Hematopoietic multipotent progenitor cell (in vitro differentiated cells): ENCODE measurements at places on chromosomes 12 and 14. TPM values are rescaled to one million over a fixed set of nuclear protein-coding genes. Genes with fewer than 3 reads are reported as not detected.

SERPINA9 gene
- total RNA-seq = not detected

INSM2 gene
- total RNA-seq = not detected

GPR84 gene
- 0.81 TPM for total RNA-seq

DNA sequence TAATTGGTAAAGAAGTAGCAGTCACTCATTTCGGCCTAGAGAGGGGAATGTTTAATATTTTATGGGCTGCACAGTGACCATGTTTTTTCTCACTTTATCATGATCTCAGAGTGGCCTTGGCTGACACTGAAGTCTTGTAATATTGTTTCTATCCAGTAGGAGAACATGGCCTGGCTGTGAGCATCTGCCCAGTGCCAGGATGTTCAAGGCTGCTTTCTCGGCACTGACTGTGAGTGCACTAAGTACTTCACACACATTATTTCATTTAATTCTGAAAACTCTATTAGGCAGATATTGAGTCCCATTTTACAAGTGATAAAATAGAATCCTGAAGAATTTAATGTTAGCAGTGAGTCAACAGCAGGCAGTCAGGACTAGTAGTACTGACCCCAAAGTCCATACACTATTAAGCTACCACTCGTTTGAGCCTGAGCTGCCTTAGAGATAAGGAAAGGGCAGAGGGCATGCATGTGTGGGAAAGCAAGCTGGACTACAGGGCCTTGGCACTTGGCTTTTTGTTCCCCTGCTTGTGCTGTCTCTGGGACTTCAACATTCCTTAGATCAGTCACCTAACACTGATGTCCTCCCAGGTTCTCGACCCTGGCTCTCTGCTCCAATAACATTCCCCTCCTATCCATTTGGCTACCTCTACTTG, 42.2 kb upstream of the APPL2 start:
- DNase-seq = peak; percentile 9

DNA sequence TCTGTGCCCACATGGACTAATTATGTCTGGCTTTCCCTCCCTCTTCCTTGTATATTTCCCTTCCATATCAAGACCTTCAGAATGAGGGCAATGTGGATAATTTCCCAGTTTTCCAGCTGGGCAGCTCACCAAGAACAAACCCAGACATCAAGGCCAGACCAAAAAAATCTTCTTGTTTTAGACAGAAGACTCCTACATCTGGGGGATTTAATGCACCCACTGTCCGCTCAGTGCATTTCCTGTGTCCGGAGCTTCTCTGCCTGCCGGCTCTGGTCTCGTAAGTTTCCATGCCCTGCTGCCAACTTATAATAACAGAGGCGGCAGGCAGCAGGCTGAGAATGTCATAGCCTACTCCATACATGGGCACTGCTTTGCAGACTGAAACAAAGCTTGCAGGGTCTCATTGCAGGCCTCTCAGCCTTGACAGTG, 207.2 kb upstream of the BCL2L14 start:
- DNase-seq = no peak
